ENCODE measurements at places on chromosomes 1 and 21. TPM values are rescaled to one million over a fixed set of nuclear protein-coding genes. Genes with fewer than 3 reads are reported as not detected.

DNA sequence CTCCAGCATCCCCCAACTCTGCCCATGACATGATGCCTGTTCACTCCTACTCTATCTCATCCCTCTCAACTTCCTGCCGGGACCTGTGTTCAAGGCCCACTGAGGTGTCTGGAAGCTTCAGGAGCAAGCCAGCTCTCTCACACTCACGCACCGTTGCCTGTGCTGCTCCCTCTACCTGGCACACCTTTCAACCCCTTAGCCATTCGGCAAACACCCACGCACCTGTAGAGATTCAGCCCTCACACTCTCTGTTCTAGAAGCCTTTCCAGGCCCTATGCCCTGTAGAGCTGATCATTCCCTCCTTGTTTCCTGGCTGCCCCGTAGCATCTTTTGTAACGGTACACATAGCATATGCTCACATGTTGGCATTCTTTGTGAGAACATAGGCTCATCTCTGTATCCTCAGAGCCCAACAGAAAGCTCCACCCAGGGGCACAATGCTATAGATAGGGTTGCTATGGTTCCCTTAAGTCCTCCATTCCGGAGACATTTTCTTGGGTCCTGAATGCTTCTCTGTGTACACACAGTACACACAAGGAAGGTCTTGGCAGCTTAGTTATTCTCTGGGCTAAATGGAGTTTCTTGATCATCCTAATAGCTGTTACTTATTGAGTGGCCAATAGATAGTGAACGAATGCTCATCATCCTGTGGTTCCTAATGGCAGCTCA, 1.3 kb downstream of the C8B start:
- DNase-seq, result no peak

DNA sequence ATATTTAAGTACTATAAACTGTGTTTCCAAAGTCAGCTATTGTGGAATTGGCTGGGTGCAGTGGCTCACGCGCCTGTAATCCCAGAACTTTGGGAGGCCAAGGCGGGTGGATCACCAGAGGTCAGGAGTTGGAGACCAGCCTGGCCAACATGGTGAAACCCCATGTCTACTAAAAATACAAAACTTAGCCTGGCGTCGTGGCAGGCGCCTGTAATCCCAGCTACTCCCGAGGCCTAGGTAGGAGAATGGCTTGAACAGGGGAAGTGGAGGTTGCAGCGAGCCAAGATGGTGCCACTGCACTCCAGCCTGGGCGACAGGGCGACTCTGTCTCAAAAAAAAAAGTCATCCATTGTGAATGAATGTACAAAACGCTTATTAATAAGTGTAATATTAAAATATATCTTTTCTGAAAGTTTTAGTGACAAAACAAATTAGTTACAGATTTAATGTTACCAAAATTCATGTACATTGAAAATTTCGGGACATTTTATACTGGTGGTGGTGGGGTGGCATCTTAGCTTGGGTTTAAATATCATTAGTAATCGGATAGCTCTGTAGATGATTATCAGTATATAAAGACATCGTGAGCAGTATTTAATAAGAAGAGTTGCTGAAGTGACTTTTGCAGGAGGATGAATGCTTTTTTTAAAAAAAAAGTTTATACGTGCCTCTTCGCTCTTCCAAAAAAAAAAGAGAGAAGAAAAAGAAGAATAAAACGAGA, 503 bp upstream of the SRSF11 start:
- DNase-seq, result no peak

DNA sequence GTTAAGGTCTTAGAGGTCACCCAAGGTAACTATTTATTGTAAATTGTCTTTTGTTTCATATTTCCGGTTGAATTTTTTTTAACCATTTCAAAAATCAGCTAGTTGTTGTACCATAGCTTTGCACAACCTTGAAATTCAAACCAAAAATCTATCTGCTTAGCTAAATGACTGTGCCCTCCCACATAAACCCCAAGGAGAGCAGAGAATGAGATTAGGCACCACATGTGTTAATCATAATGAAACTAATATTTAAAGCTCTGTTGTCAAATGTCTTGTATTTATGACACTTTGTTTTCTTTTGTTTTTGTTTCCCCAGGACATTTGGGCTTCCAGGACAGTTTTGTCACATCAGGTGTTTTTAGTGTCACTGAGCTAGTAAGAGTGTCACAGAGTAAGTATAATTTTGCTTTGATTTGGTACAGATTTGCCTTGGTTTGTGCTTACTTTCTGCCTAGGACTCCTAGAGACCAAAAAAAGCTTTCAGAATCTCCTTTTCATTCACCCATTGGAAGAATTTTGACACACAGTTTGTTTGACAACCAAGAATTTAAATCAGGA, 249.9 kb downstream of the NFIA start:
- DNase-seq, result no peak

DNA sequence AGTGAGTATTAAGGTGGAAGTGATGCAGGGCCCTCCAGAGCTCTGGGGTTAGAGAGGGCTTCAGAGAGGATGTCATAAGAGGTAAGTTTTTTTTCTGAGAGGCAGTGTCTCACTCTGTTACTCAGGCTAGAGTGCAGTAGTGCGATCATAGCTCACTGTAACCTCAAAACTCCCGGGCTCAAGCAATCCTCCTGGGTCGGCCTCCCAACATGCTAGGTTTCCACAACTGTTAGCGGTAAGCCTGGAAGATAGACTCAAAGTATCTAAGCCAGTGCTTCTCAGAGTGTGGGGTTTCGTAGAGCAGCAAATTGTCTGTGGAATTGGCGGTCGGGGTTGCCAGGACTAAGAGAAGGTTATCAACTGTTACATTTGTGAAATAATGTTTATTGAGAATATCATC, 18.6 kb upstream of the IGSF3 start:
- DNase-seq, result no peak

GRCh38 chr1:39128959-39129358, 75.5 kb upstream of the MACF1 start:
- DNase-seq, result no peak

DNA sequence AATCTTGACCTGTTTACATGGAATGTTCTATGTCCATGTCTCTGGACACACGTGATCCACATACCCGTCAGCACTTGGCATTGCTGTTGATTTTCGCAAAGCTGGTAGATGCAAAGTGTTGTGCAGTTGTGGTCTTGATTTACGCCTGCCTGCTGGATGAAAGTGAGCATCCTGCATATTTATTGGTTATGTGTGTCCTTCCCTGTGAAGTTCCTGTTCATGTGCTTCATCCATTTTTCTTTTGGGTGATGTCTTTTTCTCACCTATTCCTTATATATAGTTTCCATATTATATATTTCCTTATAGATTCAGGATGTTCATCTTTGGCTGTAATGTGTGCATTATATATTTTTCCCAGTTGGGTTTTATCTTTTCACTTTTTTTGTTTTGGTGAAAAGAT, 6.5 kb downstream of the AGPAT3 start:
- no peak for DNase-seq

Gene VWA5B1
- polyA plus RNA-seq, result not detected

Gene CELA3B
- 0.34 TPM for polyA plus RNA-seq

Gene HEYL
- not detected for polyA plus RNA-seq

Gene METTL13
- 18.6 TPM for polyA plus RNA-seq
